ENCODE measurements at places on chromosomes 11 and 22.

DNA sequence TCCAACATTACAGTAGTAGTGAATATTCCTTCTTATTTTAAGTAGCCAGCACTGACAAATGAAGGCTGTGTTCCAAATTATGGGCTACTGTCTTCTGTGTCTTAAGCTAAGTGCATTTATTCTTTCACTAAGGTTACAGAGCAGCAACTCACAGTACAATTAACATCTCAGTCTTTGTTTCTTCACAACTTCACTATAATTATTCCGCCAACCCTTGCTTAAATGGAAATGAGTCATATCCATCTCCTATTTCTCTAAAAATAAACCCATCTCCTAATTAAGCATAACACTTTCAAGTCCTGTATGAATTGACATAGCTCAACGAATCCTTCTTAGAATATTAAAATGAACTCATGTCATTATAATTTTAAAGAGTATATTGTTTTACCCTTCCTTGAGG lies 6.7 kb downstream of the ETS1 start:
- H3K4me1 ChIP-seq, result peaks cover under 1% of the 10 kb centered on the region
- peaks cover 46% of the 10 kb centered on the region for H3K27me3 ChIP-seq
- no peak for DNase-seq
- no peak overlapping the region for H3K4me3 ChIP-seq

GRCh38 chr22:32005453-32005852 lies 37.6 kb upstream of the SLC5A1 start:
- H3K4me3 ChIP-seq, result no peak overlapping the region
- H3K27ac ChIP-seq, result no peak overlapping the region

GRCh38 chr11:122232985-122233384 lies 117.0 kb upstream of the BLID start:
- peaks cover 15% of the 10 kb centered on the region for H3K4me1 ChIP-seq
- no peak overlapping the region for H3K27ac ChIP-seq
- H3K36me3 ChIP-seq, result no peaks in the 10 kb centered on the region
- no peak overlapping the region for H3K4me3 ChIP-seq
- H3K27me3 ChIP-seq, result no peaks in the 10 kb centered on the region
- no peak for DNase-seq

DNA sequence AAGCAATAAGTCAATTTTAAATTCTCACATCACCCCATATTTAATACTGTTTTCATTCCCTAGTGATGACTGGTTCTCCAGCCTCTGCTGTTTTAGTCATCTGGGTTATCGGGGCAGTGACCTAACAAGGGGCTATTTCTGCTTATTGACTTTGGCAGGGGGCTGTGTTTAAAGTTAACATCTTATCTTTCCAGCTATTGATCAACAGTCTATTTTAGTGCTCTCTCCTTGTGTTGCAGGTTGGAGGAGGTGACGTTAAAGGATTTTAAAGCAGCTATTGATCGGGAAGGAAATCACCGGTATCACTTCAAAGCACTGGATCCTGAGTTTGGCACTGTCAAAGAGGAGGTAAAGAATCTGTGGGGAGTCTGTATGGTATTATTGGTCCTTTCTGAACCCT lies 7.7 kb upstream of the DLAT start:
- no peak for DNase-seq
- no peaks in the 10 kb centered on the region for H3K27me3 ChIP-seq
- no peak overlapping the region for H3K27ac ChIP-seq
- no peaks in the 10 kb centered on the region for H3K4me1 ChIP-seq
- H3K4me3 ChIP-seq, result no peak overlapping the region

- H3K36me3 ChIP-seq, result no peaks in the 10 kb centered on the region
- peaks cover 16% of the 10 kb centered on the region for H3K27me3 ChIP-seq
- peaks cover 7% of the 10 kb centered on the region for H3K4me1 ChIP-seq
- DNase-seq, result no peak
- no peak overlapping the region for H3K27ac ChIP-seq
These were observed 15.3 kb upstream of the MICAL2 start for GRCh38 chr11:12094872-12095800.

GRCh38 chr22:35638410-35638809 lies 9.8 kb upstream of the APOL6 start:
- no peaks in the 10 kb centered on the region for H3K27me3 ChIP-seq
- H3K4me1 ChIP-seq, result peaks cover 16% of the 10 kb centered on the region
- H3K4me3 ChIP-seq, result no peak overlapping the region
- peak; percentile 75 for DNase-seq
- H3K36me3 ChIP-seq, result no peaks in the 10 kb centered on the region

- H3K4me3 ChIP-seq, result no peak overlapping the region
- DNase-seq, result no peak
- H3K27me3 ChIP-seq, result peaks cover 3% of the 10 kb centered on the region
- no peaks in the 10 kb centered on the region for H3K36me3 ChIP-seq
These were observed 82.4 kb upstream of the CLDN5 start for GRCh38 chr22:19606332-19607191.

DNA sequence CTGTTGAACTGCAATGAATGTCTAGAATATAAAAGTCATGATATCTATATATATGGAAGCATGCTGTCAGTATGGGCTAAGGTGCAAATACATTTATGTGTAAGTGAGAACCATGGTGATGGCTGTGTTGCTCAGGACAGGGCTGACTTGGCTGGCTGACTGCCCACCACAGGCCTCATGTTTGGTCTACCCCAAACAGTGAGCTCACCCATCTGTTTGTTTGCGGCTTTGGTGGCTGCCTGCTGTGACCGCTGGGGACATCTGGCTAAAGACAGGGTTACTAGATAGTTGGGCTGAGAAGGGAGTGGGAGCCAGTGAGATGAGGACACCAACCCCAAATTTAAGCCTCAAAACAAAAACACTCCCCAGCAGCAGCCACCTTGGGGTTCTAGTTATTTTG lies 6.3 kb downstream of the CD44 start:
- no peaks in the 10 kb centered on the region for H3K36me3 ChIP-seq
- no peak for DNase-seq
- H3K27me3 ChIP-seq, result no peaks in the 10 kb centered on the region
- no peak overlapping the region for H3K4me3 ChIP-seq
- peaks cover 10% of the 10 kb centered on the region for H3K4me1 ChIP-seq

DNA sequence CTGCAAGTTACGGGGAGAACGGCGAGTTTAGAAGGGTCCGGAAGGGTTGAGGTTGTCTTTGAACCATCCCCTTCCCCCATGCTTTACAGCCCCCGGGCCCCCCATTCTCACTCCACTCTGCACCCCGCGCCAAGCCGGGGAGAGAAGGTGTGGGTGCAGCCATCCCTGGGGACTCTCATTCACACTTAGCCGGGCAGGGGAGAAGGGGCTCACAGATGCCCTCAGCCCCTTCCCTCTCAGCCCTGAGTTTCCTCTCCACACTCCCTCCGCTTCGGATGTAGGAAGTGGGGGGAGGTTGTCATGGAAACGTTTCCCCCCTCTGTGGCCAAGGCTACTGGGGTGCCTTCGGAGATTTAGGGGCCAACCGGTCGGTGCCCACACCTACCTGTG lies 334 bp downstream of the CADM1 start:
- peak overlapping the region; percentile 92 for H3K27ac ChIP-seq
- H3K4me3 ChIP-seq, result peak overlapping the region; percentile 92
- no peaks in the 10 kb centered on the region for H3K36me3 ChIP-seq

DNA sequence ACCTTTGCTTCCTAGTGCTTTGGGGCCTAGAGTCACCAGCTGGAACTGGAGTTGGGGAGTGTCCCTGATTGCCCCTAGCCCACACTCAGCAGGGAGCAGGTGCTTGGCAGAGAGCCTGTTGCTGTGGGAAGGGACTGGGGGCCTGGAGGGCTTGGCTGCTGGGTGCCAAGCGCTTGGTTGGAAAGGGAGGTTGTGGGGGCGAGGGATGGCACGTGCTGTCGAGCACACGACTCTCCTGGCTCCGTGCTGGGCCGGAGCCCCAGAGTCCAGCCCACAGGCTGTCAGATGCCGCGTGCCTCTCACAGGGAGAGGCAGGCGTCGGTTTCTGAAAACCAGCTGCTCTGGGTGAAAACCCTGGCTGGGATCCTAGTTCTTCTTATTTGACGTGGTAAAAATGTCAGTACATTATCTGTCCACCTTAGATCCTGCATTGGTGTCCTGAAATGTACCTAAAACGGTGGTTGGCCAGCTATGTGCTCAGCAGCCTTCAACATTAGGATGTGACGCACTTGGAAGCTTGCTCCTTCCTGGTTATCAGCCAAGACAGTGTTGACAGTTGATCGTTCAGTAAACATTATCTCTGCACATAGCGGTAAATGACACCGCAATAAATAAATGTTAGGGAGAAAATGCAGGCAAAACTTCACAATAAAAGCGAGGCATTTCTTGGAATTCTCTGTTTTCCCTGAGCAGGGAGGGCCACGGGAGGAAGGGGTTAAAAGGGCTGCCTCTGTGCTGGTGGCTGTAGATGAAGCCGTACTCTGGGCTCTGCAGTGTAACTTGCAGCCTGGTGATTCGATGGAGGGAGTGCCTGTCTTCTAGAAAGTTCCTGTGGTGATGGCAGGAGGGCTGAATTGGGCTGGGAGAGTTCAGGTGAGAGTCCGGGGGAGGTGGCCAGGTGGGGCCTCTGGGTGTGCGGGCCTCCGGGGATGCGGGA lies 29.2 kb downstream of the GRAMD4 start:
- no peak for DNase-seq
- peaks cover 63% of the 10 kb centered on the region for H3K4me1 ChIP-seq
- no peaks in the 10 kb centered on the region for H3K27me3 ChIP-seq
- peaks cover 33% of the 10 kb centered on the region for H3K36me3 ChIP-seq
- H3K4me3 ChIP-seq, result no peak overlapping the region

GRCh38 chr11:120023120-120023519 lies 114.8 kb downstream of the TRIM29 start:
- H3K27ac ChIP-seq, result no peak overlapping the region
- DNase-seq, result no peak
- H3K27me3 ChIP-seq, result no peaks in the 10 kb centered on the region
- H3K4me1 ChIP-seq, result no peaks in the 10 kb centered on the region
- no peaks in the 10 kb centered on the region for H3K36me3 ChIP-seq

- no peaks in the 10 kb centered on the region for H3K4me1 ChIP-seq
- no peaks in the 10 kb centered on the region for H3K27me3 ChIP-seq
- no peak overlapping the region for H3K27ac ChIP-seq
- no peak overlapping the region for H3K4me3 ChIP-seq
- H3K36me3 ChIP-seq, result no peaks in the 10 kb centered on the region
These were observed 12.3 kb upstream of the NXPE4 start for GRCh38 chr11:114607753-114608459.

DNA sequence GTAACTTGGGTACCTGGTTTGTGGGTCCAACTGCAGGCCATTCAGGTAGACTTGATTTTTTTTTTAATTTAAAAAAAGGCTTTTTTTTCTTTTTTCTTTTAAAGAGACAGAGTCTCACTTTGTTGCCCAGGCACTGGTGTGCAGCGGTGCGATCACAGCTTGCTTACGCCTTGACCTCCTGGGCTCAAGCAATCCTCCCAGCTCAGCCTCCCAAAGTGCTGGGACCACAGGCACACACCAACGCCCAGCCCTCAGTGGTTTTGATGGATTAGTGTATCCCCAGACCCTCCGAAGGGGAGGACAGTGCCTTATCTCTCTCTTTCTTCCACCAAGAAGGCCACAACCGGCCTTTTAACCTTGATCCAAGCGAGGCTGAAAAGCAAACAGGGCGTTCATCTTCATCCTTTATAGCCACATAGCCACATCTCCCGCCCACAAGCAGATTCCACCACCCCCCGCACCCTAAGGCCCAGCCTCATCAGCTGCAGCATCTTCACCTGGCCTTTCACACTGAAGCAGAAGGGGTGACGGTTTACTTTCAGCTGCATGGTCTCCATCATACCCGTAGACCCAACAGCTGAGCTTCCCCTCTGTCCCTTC lies 17.6 kb upstream of the COMT start:
- no peak for DNase-seq
- H3K27me3 ChIP-seq, result no peaks in the 10 kb centered on the region
- no peaks in the 10 kb centered on the region for H3K4me1 ChIP-seq
- H3K4me3 ChIP-seq, result no peak overlapping the region
- H3K27ac ChIP-seq, result no peak overlapping the region

DNA sequence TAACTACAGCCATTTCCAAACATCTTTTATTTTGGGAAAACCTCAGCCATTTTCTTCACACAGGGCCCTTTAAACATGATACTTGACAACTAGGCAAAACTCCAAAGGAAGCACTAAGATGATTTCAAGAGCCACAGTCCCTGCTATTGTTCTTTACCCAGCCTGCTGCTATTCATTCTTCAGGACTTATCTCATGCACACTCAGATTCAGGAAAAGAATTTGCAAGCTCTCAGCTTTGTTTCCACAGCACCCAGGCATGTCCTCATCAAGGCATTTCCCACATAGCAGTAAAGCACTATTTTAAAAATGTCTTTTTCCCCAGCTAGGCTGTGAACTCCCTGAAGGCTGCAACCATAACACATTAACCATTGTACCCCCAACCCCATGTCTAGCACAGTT lies 609.3 kb upstream of the CCDC90B start:
- H3K4me1 ChIP-seq, result no peaks in the 10 kb centered on the region
- DNase-seq, result no peak
- H3K27ac ChIP-seq, result no peak overlapping the region
- no peaks in the 10 kb centered on the region for H3K36me3 ChIP-seq
- H3K4me3 ChIP-seq, result no peak overlapping the region

DNA sequence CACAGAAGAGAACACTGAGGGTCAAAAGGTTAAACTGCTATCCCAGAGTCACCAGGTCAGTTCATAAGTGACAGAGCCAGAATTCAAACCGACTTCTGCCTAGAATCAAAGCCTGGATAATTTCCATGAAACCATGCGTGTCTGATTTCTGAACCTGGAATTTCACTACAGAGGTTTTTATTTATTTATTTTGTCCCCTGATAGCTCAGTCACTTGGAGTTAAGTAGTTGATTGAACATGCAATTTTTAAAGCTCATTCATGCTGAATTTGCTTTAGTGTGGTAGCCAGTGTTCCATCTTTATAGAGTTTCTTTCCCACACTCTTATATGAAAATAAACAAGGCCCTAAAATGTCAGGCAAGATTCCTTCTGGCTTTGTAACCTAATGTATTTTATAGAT lies 93.2 kb downstream of the NAV2 start:
- no peak overlapping the region for H3K27ac ChIP-seq
- no peak overlapping the region for H3K4me3 ChIP-seq
- no peaks in the 10 kb centered on the region for H3K36me3 ChIP-seq
- no peaks in the 10 kb centered on the region for H3K4me1 ChIP-seq

DNA sequence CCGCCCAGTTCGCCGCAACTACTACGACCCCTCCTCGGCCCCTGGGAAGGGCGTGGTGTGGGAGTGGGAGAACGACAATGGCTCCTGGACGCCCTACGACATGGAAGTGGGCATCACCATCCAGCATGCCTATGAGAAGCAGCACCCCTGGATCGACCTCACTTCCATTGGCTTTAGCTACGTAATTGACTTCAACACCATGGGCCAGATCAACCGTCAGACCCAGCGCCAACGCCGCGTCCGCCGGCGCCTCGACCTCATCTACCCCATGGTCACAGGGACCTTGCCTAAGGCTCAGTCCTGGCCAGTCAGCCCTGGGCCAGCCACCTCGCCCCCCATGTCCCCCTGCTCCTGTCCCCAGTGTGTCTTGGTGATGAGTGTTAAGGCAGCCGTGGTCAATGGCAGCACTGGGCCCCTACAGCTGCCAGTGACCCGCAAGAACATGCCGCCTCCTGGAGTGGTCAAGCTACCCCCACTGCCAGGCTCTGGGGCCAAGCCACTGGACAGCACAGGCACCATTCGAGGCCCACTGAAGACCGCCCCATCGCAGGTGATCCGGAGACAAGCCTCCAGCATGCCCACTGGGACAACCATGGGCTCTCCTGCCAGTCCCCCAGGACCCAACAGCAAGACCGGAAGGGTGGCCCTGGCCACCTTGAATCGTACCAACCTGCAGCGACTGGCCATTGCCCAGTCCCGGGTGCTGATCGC lies 10.0 kb downstream of the DTX4 start:
- no peaks in the 10 kb centered on the region for H3K27me3 ChIP-seq
- H3K27ac ChIP-seq, result no peak overlapping the region
- peaks cover 59% of the 10 kb centered on the region for H3K4me1 ChIP-seq
- no peak overlapping the region for H3K4me3 ChIP-seq
